ENCODE measurements at places on chromosomes 1 and 21.

- no peak for DNase-seq
These were observed 2.7 kb downstream of the RPRD2 start for GRCh38 chr1:150366416-150367296.

- DNase-seq: no peak
These were observed 151.2 kb downstream of the PTBP2 start for GRCh38 chr1:96872757-96873156.

DNA sequence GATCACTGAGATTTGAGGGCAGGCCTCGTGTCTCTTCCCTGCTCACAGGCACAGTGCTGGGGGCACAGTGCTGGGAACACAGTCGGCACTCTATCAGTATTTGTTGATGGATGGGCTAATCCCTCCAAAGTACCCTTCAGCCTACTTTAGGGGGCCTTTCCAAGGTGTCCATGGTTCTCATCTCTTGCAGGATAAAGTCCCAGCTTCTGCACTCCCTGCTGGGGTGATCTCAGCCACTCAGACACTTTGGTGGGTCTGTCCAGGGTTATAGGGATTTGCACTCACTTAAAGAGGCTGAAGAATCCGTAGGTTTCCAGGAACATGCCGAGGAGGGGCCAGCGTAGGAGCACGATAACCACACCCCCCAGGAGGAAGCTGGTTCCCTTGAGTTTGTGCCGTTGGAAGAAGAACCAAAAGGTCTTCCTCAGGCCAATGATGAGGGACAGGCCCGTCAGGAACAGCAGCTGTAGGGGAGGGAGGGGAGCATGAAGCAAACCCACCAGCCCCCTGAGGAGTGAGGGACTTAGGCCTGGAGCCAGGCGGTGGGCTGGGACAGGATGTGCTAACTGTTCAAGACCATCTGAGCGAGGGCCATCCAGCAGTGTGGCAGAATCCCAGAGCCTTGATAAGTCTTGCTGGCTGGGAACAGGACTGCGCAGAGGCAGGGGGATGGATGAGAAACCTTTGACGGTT, 5.2 kb upstream of the KISS1 start:
- no peak for DNase-seq

DNA sequence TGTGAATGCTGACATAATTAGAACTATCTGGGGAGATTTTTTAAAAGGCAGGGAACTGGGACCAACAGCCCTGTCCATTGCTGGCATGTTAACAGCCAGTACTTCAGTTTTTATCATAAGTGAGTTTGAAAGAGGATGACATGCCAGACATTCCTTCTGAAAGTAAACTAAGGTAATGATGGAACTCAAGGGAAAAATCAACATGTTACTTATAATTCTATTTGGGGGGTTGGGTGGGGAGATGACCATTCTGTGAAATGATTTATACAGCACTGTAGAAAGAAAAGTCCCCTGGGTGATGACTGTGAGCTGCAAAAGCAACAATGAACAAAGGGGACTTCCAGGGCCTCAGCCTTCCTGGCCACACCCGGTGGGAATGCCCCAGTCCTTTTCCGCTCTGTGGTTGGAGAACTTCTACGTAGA, 5.4 kb upstream of the LAMC2 start:
- no peak for DNase-seq

GRCh38 chr1:98078596-98078995, 157.8 kb upstream of the DPYD start:
- DNase-seq: no peak

- DNase-seq: no peak
These were observed 28.5 kb upstream of the ABCG1 start for GRCh38 chr21:42190486-42190863.

GRCh38 chr1:175116210-175116798, 48.7 kb downstream of the TNN start:
- no peak for DNase-seq

- DNase-seq: no peak
These were observed 45.5 kb downstream of the IER5 start for GRCh38 chr1:181133969-181134418.

DNA sequence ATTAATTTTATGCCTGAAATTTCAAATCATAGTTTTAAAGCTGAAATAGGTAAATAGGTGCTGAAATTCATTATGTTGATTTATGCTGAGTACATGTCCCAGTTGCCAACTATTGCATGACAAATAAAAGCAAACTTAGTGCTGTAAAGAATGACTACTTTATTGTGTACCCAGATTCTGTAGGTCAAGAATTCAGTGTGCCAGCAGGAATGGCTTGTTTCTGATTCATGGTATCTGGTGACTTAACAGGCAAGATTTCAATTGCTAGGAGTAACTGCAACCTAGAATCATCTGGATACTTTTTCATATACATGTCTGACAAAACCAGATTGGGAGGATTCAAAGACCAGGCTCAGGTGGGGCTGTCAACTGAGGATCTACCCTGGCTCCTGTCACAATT, 678.4 kb upstream of the ADAMTS5 start:
- DNase-seq: no peak

Data from activated CD8-positive, alpha-beta memory T cell treated with anti-CD3 and anti-CD28 coated beads, Interleukin-2, amount 50 U/mL, for 4 hours (primary cell).